KBM-7 (cell line): ENCODE measurements at places on chromosomes 1 and 21.
A peak's percentile ranks its signal among the peaks of the same experiment; 100 is the strongest.

- no peak for DNase-seq
Observed at GRCh38 chr1:116380499-116381242, 7.6 kb downstream of the ATP1A1 start.

DNA sequence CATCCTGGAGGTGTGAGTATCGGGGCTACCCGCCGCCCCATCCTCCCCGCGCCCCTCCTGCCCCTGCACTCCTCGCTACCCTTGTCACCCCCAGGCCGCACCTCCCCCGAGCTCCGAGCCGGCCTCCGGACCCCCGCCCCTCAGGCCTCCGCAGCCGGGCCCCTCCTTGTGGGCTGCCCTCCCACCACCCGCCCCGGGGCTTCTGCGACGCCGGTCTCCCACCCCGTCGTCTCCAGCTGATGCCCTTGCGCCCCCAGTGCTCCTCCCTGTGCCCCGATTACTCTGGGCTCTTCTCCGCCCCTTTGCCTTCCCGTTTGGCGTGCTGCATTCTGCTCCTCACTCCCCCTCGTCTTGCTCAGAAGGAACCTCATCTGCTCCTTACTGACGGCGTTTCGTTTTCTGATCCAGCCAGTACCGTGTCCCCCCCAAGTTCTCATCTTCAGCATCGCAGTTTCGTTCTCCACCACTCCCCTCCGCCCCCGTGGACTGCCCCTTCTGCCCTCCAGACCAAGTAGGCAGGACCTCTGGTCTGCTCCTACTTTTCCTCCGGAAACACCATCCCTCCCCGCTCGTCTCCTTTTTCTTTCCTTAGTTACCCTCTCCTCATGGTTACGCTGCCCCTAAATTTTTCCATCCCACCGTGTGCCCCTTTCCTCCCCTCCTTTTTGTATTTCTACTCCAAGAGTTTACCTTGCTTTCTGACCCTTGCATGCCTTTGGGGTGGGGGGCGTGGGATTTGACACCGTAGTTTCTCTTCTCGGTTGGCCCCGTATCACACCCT lies 841 bp downstream of the SNX27 start:
- DNase-seq = peak; percentile 32

- no peak for DNase-seq
Observed at GRCh38 chr1:22044690-22045420, 7.7 kb upstream of the CDC42 start.

- no peak for DNase-seq
Observed at GRCh38 chr21:28671549-28672195, 321.0 kb downstream of the LTN1 start.

DNA sequence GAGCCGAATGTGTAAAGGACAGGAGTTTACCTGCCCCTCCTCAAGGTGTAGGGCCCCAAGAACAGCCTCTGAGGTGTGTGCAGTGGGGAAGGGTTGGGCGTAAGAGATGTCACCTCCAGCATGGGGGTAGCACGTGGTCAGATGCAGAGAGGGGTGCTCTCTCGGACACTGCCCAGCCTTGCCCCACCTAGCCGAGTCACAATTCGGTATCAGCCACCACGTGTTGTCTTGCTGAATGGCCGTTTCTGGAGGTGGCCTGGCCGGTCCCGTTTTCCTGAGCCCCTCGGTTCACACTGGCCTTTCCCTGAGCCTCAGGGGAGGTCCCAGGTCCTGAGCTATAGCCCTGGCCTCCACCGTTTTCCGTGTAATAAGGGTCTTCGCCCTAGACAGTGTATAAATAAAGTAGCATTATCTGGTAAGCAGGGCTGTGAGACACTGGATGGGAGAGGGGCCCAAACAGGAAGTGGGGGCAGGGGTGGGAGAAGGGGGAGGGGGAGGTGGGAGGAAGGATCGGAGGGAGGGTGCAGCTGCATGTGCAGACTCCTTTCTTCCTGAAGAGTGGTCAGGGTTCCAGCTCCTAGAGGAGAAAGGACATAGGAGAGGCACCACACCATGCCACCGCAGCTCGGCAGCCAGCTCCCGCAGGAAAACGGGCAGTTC lies 23.3 kb downstream of the CD34 start:
- DNase-seq = no peak

DNA sequence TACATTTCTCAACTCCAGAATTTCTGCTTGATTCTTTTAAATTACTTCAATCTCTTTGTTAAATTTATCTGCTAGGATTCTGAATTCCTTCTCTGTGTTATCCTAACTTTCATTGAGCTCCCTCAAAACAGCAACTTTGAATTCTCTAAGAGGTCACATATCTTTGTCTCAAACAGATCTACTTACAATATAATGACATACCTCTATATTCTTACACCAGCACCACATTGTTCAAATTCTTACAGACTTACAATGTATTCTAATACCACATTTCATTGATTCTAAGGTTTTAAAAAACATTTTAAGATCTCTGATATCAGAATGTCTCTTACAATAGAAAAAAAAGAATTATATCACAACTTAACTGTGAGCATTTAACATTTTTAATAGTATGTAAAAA lies 77.4 kb downstream of the DIRAS3 start:
- no peak for DNase-seq
